ENCODE measurements at places on chromosomes 1 and 21.

DNA sequence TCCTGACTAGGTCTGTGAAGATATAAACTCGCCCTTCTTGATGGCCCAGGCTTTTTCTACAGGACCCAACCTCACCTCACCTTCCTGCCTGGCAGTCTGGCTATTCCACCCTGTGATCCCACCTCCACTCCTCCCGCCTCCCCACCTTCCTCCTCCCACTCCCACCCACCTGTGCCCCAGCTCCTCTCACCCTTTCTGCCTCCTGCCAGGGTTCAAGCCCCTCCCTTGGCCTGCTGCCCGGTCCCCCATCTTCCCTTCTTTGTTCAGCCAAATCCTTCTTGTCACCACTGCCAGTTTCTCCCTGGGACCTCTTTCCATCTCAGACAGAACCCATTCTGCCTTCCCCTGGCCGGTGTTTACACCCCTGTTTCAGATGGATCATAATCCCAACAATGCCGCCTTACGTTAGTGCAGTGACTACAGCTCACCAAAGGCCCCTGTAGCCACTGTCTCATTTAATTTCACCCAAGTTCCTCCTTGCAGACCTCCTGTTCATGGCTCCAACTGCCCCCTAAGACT, 127.5 kb upstream of the EDN2 start:
- DNase-seq: no peak

GRCh38 chr1:32984090-32984454, 19.5 kb upstream of the RNF19B start:
- DNase-seq: no peak

DNA sequence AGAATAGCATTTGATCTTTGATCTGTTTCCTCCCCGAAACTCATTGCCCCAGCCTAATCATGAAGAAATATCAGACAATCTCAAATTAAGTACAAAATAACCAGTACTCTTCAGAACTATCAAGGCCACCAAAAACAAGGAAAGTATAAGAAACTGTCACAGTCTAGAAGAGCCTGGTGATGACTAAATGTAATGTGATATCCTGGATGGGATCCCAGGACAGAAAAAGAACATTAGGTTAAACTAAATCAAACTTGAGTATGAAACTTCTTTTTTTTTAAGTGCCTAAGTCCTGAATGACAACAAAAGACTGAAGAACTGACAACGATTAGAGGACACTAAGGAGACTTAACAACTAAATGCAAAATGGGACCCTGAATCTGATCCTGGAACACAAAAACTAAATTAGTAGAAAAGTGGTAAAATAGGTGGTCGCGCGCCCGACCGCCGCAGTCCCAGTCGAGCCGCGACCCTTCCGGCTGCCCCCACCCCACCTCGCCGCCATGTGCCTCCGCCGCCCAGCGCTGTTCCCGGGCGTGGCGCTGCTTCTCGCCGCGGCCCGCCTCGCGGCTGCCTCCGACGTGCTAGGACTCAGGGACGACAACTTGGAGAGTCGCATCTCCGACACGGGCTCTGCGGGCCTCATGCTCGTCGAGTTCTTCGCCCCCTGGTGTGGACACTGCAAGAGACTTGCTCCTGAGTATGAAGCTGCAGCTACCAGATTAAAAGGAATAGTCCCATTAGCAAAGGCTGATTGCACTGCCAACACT, 5.5 kb upstream of the PRKAB2 start:
- DNase-seq: no peak

- DNase-seq: no peak
These were observed 8.9 kb downstream of the SKI start for GRCh38 chr1:2236695-2237677.

GRCh38 chr1:44808938-44809917, 905 bp downstream of the BTBD19 start:
- DNase-seq: peak; percentile 87

GRCh38 chr21:28133116-28133515, 859.6 kb downstream of the LTN1 start:
- DNase-seq: no peak
